Vagina (tissue), 2 donors: ENCODE measurements at places on chromosomes 5 and 9. TPM values are rescaled to one million over a fixed set of nuclear protein-coding genes. Genes with fewer than 3 reads are reported as not detected.

PDE6A gene
- 0.25 TPM for total RNA-seq

- H3K4me3 ChIP-seq: no peak overlapping the region
- no peaks in the 10 kb centered on the region for H3K36me3 ChIP-seq
- no peak for DNase-seq
These were observed 38.2 kb downstream of the GZMK start for GRCh38 chr5:55062039-55062779.

FAM200C gene
- 2.5 TPM for total RNA-seq

GRCh38 chr9:93686880-93687236 is 110.5 kb downstream of the PHF2 start:
- H3K4me1 ChIP-seq: no peaks in the 10 kb centered on the region
- H3K36me3 ChIP-seq: no peaks in the 10 kb centered on the region
- H3K4me3 ChIP-seq: no peak overlapping the region
- H3K27me3 ChIP-seq: no peaks in the 10 kb centered on the region

DNA sequence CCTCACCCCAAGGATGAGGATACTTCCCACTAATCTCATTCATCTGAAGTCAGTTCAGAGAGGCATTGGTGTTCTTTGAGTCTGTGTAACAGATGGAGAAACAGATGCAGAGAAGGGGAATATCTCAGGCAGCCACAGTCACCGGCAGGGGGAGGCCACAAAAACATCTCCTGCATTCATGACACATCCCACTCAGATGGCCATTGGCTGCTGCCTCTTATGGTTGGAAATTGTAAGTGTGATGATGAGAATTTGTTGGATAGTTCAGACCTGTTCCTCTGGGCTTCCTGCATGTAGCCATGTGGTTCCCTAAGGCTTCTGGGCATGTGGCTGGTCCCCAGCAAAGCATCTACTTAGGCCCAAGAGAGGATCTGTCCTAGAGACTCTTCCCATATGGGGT is 45.9 kb upstream of the GABRP start:
- no peaks in the 10 kb centered on the region for H3K27me3 ChIP-seq
- H3K4me1 ChIP-seq: no peaks in the 10 kb centered on the region
- DNase-seq: peak; percentile 22
- no peaks in the 10 kb centered on the region for H3K36me3 ChIP-seq
- no peak overlapping the region for H3K27ac ChIP-seq
- no peak overlapping the region for H3K4me3 ChIP-seq

DNA sequence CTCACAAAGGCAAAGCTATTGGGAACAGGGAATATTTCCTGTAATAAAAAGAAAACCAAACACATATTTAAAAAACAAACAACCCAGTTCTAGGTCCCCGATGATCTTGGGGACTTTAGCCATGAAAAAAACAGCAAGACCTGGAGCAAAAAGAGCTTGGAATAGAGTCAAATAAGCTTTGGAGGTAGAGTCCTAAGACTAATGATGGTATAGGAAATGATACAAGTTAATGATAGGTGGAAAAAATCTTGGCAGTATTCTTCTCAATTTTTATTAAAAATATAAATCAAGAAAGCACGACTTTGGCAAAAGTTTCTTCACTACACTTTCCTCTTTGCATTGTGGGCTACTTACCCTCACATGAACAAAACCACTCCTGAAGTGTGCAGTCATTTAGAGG is 481.5 kb downstream of the EBF1 start:
- peaks cover 9% of the 10 kb centered on the region for H3K4me1 ChIP-seq
- no peaks in the 10 kb centered on the region for H3K36me3 ChIP-seq
- H3K4me3 ChIP-seq: no peak overlapping the region
- no peak overlapping the region for H3K27ac ChIP-seq
- H3K27me3 ChIP-seq: no peaks in the 10 kb centered on the region
- DNase-seq: no peak

SARDH gene
- 2.0 TPM for total RNA-seq

DNA sequence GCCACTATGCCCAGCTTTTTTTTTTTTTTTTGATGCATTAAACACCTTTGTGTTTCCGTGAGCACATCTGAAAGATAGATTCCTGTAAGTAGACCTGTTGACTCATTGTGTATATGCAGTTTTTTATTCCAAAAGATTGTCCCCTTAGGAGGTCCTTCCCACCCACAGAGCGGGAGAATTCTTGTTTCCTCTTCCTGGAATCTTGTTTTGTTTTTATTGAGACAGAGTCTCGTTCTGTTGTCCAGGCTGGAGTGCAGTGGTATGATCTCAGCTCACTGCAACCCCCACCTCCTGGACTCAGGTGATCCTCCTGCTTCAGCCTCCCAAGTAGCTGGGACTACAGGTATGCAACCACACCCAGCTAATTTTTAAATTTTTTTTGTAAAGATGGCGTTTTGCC is 7.6 kb downstream of the PTPA start:
- H3K27ac ChIP-seq: no peak overlapping the region
- no peak for DNase-seq
- H3K27me3 ChIP-seq: no peaks in the 10 kb centered on the region
- peaks cover 13% of the 10 kb centered on the region for H3K4me1 ChIP-seq
- H3K36me3 ChIP-seq: peaks cover 28% of the 10 kb centered on the region
- no peak overlapping the region for H3K4me3 ChIP-seq
